ENCODE measurements at places on chromosomes 6 and 20.

GRCh38 chr6:125910527-125910926 is 46.0 kb upstream of the HINT3 start:
- DNase-seq, result no peak

- no peak for DNase-seq
These were observed 77.2 kb downstream of the GPR6 start for GRCh38 chr6:110055387-110055735.

GRCh38 chr6:136503303-136504029 is 46.8 kb downstream of the MAP7 start:
- no peak for DNase-seq

DNA sequence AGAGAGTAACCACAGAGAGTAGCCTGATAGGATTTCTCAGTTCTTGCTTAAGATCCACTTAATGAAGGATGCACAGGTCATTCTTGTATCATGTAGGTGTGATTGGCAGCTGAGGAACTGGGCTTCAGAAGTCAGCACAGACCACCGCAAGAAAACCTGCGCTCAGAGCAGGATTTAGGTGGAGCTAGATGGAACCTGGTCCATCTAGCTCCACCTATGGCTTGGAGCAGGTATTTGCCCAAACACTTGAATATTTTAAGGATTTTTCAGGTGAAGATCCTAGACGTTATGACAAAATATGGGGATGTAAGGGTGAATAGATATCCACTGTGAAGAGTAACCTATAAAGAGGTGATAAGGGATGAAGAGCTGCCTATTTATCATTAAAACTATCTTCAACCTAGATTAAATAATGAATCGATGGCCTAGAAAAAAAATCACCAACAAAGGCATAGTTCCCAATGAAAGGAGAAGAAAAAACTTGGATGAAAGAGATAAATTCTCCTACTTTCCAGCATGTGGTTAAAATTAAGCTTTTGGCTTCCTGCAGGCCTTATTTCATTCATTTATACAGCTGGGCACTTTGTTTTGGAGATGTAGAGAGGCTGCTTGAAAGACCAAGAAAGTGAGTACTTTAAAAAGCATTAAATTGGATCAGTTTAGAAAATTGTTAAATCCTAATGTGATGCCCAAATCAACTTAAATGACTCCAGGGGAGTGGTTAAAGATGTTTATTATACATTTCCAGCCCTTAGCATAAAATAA is 778.4 kb upstream of the GJE1 start:
- no peak for DNase-seq

GRCh38 chr6:157284738-157285421 is 38.4 kb downstream of the TMEM242 start:
- no peak for DNase-seq

DNA sequence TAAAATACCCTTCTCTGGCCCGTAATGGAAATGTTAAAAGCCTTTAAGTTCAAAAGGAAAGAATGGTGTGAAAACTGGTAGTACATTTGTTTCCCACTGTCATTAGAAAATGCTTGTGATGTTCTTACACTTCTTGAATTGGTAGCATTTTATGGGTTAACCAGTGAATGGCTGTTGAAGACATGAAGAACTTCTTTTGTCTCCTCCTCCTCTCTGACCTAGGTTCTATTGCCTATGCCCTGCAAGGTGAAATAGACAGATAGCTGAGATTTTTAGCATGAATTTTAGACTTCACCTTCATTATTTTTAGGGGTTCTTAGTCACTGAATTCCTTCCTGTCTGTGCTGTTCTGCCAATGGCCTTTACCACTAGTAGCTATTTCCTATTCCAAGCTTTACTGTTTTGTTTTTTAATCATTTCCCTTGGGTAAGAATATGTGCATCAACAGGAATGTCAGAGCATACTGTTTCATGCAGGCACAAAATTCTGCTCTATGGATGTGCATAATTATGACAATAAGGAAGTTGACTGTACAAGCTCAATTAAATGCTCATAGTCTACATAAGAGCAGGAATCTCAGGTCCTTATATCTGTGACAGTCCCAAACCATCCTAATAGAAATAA is 4.9 kb downstream of the TNFAIP3 start:
- DNase-seq, result no peak

GRCh38 chr20:37703035-37703845 is 9.4 kb downstream of the CTNNBL1 start:
- DNase-seq, result no peak

DNA sequence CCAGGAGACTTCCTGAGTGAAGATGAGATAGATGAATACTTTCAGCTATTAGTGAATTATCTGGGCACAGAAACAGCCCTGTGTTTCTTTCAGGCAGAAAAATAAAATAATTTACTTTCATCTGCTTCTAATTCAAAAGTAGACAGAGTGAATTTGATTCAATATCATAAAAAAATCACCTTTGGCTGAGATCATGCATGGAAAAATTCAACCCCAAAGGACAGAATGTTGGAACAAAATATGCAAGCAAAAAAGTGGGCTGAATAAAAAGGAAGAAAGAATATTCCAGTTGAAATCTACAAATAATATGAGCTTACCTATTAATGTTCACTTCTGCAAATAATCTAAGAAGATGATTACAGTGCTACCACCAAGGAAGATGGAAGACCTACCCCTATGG is 546.9 kb downstream of the TFAP2B start:
- DNase-seq, result no peak

- no peak for DNase-seq
These were observed 508.9 kb upstream of the SULF2 start for GRCh38 chr20:48294196-48294595.

- no peak for DNase-seq
These were observed 17.0 kb downstream of the SERPINB9 start for GRCh38 chr6:2885967-2886735.

DNA sequence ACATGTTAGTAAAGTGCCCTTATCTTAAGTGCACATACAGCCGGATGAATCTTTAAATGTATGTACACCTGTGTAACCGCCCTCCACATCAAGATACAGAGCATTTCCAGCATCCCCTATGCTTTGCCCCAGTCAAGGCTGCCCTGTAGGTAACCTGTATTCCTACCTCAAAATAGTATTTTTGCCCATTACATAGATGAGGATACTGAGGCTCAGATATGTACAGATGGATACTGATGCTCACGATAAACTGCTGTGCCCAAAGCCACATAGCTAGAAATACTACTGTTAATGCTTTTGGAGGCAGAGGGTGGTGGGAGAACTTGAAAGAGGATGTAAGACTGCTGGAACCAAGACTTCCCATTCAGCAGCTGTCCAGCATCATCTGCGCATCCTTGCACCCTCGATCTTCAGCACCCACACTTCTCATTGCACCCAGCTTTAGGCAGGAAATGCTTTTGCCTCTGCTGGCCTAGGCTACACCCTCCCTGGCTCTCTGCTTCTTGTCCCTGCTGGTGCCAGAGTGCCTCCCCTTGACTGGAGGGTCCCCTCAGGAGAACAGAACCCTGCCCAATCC is 27.0 kb upstream of the ZFAND3 start:
- no peak for DNase-seq

- DNase-seq, result no peak
These were observed 815.8 kb downstream of the MAFB start for GRCh38 chr20:39873286-39873685.

GRCh38 chr20:37651932-37652331 is 41.9 kb upstream of the CTNNBL1 start:
- DNase-seq, result no peak

DNA sequence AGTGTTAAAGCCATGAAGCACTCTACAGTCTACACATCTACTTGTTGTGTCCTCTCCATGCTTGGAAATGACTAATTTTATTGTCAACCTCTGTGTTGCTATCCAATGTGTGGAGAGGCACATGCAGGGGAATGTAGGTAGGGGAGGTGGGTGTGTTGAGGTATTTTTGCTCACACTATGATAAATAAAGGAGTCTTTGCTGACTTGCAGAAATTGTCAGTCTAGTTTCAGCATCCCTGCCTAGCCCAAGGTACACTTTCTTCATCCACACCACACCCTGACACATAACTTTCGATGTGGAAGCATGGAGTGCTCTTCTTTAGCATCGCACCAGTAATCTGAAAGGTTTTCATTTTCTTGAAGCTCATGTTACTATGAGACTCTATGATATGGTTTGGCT is 264.0 kb downstream of the TRDN start:
- no peak for DNase-seq

DNA sequence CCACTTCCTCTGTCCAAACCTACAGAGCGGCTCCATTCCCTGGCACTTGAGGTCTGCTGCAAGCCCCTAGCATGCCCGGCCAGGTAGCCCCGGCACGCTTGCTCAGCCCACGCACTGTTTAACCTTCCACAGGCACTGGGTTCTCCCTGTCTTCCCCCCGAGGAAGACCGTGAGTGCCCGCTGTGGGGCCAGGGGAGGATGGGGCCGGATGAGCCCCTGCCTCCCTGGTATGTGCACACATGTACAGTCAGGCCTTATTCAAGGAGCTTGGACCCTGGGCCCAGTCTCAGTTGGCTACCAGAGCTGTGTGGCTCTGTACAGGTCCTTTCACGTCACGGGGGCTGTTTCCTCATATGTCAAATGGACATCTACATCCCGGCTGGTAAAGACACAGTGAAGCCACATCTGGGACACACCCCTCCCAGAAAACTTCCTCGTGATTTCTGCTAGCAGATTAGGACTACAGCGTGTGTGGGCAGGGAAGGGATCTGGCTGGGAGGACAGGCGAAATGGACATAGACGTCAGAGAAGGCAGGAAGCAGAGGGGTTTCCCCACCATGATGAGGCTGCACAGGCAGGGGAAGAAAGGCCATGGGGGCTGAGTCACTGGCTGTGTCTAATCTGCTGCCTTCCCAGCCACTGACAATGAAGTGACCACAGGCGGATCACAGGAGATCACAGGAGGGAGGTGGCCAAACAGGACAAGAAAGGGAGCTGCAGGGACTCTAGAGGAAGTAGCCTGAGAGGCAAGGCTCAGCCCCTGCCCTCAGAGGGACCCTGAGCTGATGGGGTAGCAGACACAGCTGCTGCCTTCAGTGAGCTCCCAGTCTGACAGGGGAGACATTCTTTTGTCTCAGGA is 62.9 kb downstream of the MRPL14 start:
- no peak for DNase-seq

DNA sequence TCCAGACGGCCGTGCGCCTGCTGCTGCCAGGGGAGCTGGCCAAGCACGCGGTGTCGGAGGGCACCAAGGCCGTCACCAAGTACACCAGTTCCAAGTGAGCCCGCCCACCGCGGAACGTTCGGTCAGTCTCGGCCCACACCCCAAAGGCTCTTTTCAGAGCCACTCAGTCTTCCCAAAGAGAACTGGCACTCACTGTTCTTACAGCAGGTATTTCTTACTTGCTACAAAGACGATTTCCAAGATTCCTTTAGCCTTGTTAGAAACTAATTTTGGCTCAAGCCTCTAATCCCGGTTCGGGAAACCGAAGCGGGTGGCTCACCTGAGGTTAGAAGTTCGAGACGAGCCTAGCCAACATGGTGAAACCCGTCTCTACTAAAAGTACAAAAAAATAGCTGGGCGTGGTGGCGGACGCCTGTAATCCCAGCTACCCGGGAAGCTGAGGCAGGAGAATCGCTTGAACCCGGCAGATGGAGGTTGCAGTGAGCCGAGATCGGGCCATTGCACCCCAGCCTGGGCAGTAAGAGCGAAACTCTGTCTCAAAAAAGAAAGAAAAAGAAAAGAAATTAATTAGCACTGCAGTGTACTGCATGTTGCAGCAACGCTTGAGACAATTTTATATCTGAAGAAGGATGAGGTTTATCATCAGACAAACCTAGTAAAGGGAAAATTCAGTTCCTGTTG is 73.1 kb downstream of the OR2B2 start:
- DNase-seq, result peak; percentile 19

- DNase-seq, result no peak
These were observed 126.6 kb upstream of the PTPRT start for GRCh38 chr20:43316271-43316670.

DNA sequence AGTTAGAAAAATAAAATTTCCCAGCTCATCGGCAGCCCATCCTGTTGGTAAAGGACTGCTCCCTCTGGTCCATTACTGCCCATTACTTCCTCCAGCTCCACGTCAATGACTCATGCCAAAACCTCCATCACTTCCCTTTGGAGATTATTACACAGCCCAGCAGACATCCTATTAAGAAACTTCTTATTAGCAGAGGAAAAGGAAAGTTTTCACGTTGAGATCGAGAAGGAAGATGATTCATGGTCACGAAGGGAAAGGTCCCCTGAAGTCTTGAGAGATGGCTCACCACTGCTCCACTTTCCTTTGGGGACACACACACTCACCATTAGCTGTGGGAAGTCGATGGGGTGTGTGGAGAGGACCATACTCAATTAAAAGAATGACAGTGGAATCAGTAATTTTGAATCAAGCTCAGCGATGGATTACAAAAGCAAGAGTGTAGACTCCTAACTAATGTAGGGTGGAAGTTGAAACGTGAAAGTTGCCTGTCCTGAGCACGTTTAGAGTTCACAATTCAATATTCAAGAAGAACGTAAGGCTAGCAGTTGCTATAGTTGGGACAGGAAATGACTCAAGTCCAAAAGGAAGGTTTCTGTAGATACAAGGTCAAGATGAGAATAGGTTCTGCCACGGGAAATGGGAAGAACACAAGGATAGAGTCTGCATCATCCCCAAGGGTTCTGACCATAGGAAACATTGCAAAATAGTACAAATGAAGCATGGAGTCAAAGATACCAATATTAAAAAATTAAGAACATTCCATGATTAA is 21.6 kb downstream of the SASH1 start:
- DNase-seq, result no peak

DNA sequence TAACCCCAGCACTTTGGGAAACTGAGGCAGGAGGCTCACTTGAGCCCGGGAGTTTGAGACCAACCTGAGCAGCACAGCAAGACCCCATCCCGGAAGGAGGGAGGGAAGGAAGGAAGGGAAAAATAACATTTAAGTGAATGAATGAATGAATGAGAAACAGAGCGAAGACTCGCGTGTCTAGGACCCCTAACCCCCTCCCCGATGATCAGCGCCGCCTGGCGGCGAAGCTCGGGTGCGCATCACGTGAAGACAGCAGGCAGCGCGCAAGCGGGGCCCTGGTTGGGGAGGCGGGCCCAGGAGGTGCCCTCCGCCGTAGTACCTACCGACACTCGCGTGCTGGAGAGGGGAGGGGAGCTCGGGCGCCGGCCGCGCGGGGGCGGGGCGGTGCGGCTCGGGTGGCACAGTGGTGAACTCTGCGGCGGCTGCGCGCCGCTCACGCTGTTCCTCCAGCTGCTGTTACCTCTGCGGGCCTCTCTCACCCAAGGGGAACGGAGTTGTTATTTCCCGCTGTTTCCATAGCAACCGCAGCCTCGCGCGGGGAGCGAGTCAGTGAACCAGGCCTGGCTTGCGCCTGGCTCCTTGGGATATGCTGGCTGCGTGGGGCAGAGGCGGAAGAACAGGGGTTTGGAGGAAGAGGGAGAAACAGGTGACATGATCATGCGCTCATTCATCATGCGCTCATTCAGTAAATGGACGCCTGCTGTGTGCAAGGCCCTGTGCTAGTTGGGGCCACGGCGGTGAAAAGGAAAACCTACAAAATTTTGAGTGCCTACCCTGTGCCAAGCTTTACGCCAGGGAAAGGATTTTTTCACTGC is 2.0 kb upstream of the DCDC2 start:
- peak; percentile 54 for DNase-seq

- no peak for DNase-seq
These were observed 91.4 kb downstream of the SYNDIG1 start for GRCh38 chr20:24560571-24561491.

Measured in activated CD4-positive, CD25-positive, alpha-beta regulatory T cell treated with anti-CD3 and anti-CD28 coated beads, Interleukin-2, amount 50 U/mL, for 16 hours (primary cell).